Breast epithelium (tissue), 4 donors: ENCODE measurements at places on chromosomes 7 and 10. TPM values are rescaled to one million over a fixed set of nuclear protein-coding genes. Genes with fewer than 3 reads are reported as not detected.

DNA sequence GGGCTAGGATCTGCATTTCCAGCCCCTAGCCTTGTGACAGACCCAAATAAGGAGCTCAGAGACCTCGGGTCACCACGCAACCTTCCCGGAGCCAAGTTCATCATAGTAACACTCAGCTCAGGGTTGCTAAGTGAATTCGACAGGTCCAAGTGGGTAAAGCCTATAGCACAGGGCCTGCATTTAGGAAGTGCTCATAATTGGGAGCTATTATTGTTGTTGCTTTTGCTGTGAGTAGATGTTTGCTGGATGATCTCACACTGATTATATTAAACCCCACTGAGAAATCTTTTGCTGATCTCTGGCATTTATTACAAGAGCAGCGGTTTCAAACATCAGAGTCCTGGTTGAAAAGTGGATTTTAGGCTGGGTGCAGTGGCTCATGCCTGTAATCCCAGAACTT is 20.3 kb upstream of the SAR1A start:
- no peaks in the 10 kb centered on the region for H3K4me1 ChIP-seq
- no peak for DNase-seq
- H3K36me3 ChIP-seq: no peaks in the 10 kb centered on the region
- H3K4me3 ChIP-seq: no peak overlapping the region
- H3K27me3 ChIP-seq: no peaks in the 10 kb centered on the region

Gene PON1
- 0.29 TPM for total RNA-seq

GRCh38 chr10:129727071-129727470 is 237.0 kb downstream of the EBF3 start:
- no peaks in the 10 kb centered on the region for H3K27me3 ChIP-seq
- DNase-seq: no peak
- no peaks in the 10 kb centered on the region for H3K4me1 ChIP-seq
- H3K27ac ChIP-seq: no peak overlapping the region
- H3K36me3 ChIP-seq: no peaks in the 10 kb centered on the region

DNA sequence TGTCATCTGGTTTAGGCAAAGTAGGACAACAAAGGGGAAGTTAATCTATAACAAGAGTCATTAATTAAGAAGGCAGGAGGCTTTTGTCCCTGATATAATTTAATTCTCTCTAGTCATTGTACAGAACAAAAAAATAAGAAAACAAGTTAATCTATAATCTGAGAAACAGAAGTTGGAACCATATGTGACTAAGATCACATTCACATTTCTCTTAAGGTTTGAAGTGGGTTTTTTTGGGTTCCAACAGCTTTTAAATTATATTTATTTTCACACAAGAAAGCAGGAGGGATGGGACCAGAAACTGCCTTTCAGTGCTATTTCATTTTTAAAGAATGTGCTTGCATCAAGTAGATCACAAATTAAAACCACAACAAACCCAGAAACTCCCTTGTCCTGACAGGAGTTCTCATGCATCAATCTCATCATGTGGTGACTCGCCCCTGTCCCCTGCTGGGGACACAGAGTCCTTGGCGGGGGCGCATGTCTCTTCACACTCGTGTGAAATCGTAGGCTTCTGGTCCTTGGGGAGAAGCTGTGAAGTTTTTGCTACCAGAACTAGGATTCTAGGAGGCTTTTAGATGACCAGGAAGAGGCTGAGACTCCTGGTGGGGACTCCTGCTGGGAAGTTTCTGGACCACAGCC is 10.1 kb upstream of the OPN4 start:
- no peak overlapping the region for H3K4me3 ChIP-seq
- DNase-seq: no peak
- H3K36me3 ChIP-seq: no peaks in the 10 kb centered on the region
- no peaks in the 10 kb centered on the region for H3K27me3 ChIP-seq
- no peaks in the 10 kb centered on the region for H3K4me1 ChIP-seq

Gene MRPL43
- 75.4 TPM for total RNA-seq

- H3K4me1 ChIP-seq: no peaks in the 10 kb centered on the region
- no peak for DNase-seq
- no peaks in the 10 kb centered on the region for H3K27me3 ChIP-seq
- H3K36me3 ChIP-seq: no peaks in the 10 kb centered on the region
These were observed 28.8 kb downstream of the RNF216 start for GRCh38 chr7:5752663-5753062.

GRCh38 chr7:155269766-155270585 is 27.7 kb upstream of the INSIG1 start:
- H3K27me3 ChIP-seq: no peaks in the 10 kb centered on the region
- no peak overlapping the region for H3K4me3 ChIP-seq
- no peak overlapping the region for H3K27ac ChIP-seq
- no peaks in the 10 kb centered on the region for H3K36me3 ChIP-seq
- DNase-seq: no peak

GRCh38 chr10:62540389-62540788 is 166.2 kb downstream of the ZNF365 start:
- no peak for DNase-seq
- no peak overlapping the region for H3K27ac ChIP-seq
- H3K36me3 ChIP-seq: no peaks in the 10 kb centered on the region
- H3K27me3 ChIP-seq: no peaks in the 10 kb centered on the region

Gene IDI2
- total RNA-seq: not detected

- no peak for DNase-seq
- no peaks in the 10 kb centered on the region for H3K27me3 ChIP-seq
- no peak overlapping the region for H3K27ac ChIP-seq
- no peaks in the 10 kb centered on the region for H3K36me3 ChIP-seq
- H3K4me1 ChIP-seq: peaks cover 6% of the 10 kb centered on the region
These were observed 5.5 kb downstream of the JAZF1 start for GRCh38 chr7:28174901-28175661.

GRCh38 chr10:103653581-103654037 is 160.1 kb downstream of the NEURL1 start:
- H3K27ac ChIP-seq: peak overlapping the region; percentile 75
- no peaks in the 10 kb centered on the region for H3K27me3 ChIP-seq
- H3K4me1 ChIP-seq: peaks cover 21% of the 10 kb centered on the region
- DNase-seq: no peak
